ENCODE measurements at places on chromosomes 12 and 14.

DNA sequence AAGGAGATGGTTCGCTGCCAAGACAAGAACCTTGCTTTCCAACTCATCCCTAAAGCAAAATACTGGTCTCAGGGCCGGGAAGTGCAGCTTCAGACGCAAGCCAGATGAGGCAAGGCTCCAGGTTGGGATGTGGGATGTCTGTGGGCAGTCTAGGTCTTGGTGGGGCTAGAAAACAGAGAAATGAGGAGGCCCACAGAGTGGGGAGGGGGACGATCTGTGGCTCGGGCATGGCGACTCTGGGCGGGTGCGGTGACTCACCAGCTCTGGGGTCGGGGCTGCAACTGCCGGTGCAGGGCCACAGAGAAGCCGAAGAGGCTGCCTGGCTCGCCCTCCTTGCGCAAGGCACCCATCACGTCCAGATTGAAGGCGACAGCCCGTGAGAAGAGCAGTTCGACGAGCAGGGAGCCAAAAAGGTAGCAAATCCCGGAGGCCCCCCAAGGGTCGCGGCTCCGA, 459 bp downstream of the ITGA7 start:
- no peak for DNase-seq

GRCh38 chr14:102853648-102854047, 68.8 kb upstream of the AMN start:
- DNase-seq: no peak

GRCh38 chr14:75214558-75214957, 38.1 kb upstream of the TMED10 start:
- no peak for DNase-seq

- DNase-seq: no peak
These were observed 320.2 kb upstream of the SFSWAP start for GRCh38 chr12:131390412-131391334.

GRCh38 chr14:102320033-102320660, 601 bp downstream of the ZNF839 start:
- DNase-seq: no peak

DNA sequence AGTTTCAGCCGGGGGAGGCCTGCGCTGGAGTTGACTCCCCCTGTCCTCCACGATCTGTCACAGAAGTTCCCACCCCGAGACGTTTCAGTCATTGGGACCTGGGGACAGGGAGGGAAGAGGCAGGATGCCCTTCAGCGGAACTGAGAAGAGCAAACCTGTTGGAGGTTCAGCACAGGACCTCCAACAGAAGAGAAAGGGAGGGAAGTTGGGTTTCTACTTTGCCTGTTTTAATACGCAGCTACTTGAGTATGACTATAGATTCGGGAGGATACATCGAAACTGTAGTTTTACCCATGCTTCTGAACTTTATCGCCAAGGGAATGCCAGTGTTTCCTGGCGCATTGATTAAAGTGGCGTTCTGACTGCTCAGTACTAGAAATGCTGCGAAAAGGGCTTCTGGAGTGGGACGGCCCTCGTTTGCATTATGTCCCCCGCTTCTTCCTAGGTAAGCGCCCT, 2.3 kb upstream of the DUSP6 start:
- no peak for DNase-seq

GRCh38 chr14:101364503-101365328, 196.6 kb upstream of the DIO3 start:
- no peak for DNase-seq

DNA sequence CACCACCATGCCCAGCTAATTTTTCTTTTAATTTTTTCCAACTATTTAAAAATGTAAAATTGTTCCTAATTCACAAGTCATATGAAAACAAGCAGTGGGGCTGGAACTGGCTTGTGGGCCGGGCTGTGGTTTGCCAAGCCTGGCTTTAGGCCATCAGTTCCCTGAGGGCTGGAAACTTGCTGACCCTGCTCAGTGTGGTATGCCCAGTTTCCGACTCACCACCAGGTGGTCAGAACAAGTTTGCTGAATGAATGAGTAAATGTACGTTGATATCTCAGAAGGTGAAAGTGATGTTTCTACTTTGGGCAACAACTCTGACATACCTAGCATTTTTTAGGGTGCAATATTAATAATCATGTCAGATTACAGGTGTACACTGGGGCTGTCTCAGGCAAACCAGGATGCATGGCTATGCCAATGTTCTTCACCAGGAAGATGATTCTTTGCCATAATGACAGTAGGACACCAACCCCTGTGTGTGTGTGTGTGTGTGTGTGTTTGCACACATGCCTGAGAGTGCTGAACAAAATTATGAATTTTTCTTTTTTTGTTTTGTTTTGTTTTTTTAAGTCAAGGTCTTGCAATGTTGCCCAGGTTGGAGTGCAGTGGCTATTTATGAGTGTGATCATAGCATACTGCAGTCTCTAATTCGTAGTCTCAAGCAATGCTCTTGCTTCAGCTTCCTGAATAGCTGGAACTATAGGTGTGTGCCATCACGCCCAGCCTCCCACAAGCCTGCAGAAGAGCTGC, 106.1 kb downstream of the PTPN11 start:
- DNase-seq: no peak

DNA sequence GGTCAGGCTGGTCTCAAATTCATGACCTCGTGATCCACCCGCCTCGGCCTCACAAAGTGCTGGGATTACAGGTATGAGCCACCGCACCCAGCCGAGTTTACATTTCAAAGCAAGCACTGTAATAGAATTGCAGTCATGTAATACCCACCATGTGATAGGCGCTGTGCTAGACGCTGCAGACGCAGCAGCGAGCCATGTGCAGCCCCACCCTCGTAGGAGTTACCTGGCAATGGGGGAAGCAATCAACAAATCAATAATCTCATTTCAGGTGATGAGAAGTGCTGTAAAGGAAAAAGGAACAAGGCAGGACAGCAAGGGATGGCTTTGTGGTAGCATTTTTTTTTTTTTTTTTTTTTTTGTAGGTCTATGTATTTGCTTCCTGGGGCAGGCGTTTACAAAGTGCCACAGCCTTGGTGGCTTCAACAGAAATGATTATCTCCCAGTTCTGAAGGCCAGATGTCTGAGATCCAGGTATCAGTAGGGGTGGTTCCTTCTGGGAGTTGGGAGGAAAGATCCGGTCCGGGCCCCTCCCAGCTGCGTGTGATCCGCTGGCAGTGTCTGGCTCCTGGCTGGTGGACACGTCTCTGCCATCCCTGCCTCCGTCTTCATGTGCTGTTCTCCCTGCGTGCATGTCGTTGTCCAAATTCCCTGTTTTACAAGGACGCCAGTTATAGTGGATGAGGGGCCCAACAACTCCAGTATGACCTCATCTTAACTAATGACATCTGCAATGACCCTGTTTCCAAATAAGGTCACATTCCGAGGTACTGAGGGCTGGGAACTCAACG, 72.8 kb downstream of the TNFAIP2 start:
- DNase-seq: no peak

- no peak for DNase-seq
These were observed 14.7 kb downstream of the GALNT9 start for GRCh38 chr12:132314516-132315233.
